Fibroblast of skin of right biceps (primary cell): ENCODE measurements at places on chromosomes 4 and X.

DNA sequence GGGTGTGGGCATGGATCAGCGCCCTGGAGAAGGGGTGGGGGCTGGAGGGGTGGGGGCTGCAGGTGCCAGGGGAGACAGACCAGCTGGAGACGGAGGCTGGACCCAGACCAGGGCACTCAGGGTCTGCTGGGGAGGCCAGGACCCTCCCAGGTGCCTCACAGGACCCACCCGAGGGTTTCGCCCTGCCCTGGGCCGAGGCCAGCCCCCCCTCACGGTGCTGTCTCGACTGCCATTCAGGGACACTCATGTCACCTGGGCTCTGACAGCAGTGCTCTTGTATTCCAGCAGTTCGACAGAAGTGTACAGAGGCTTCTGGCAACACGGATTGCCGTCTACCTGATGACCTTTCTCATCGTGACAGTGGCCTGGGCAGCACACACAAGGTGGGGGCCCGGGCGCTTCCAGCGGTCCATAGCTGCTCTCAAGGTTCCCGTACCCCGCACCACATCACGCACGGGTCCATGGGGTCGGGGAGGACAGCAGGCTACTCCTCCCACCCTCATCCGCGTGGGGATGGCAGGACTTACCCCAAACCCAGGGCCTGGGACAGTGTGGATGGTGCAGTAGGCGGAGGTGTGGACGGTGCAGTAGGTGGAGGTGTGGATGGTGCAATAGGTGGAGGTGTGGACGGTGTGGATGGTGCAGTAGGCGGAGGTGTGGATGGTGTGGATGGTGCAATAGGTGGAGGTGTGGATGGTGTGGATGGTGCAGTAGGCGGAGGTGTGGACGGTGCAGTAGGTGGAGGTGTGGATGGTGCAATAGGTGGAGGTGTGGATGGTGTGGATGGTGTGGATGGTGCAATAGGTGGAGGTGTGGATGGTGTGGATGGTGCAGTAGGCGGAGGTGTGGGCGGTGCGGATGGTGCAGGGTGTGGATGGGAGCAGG is 18.1 kb downstream of the TMEM175 start:
- no peak for DNase-seq

GRCh38 chrX:71282514-71283402 is 677 bp upstream of the NONO start:
- DNase-seq = peak; percentile 64

DNA sequence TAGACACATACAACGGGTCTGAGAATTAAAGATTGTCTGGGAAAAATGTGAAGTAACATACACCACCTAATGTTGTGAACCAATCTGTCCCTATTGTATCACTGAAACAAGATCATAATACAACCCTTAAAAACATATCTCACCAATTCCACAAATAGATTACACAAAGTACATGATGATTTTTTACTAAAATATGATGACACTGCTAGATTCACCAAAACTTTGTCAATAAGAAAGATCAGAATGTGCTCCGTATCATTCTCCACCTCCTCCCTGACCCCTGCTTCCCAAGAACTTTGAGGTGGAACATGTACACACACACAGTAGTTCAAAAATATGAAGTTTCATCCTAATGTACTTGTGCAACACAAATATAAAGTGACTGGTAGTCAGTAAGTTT is 862.0 kb downstream of the PCDH18 start:
- no peak for DNase-seq

DNA sequence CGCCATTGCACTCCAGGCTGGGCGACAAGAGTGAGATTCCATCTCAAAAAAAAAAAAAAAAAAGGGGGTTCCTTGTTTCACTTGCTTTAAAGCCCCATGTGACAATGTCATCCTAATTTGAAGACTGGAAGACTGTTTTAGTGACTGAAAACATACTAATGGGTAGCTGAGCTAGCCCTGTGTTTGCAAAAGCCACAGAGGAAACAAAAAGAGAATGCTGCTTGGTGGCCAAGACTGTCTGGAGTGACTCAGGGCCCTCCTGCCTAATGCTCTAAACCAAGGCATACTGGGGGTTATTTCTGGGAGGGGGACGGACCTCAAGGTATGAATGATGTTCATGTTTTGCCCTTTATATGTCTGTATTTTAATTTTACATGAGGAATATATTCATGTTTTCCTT is 16.0 kb downstream of the HPSE start:
- DNase-seq = no peak

- no peak for DNase-seq
Measured at GRCh38 chrX:64758047-64758446, 218.2 kb downstream of the ZC4H2 start.

DNA sequence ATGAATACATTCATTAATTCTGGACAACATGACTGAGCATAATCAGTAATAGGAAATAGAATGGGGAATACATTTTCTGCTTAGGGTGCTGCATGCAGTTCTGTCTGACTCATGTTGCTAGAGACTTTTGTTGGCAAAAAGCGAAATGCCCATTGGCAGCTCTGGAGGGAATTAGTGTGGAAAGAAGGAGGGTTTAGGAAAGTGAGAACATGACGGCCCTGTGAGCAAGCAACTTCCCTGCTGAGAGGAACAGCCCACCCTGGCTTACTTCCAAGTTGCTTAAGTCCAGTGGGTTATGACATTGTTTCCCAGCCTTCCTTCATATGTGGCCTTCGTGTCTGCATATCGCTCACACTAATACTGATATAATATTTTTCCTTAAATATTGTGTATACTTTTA is 13.8 kb downstream of the MAD2L1 start:
- DNase-seq = peak; percentile 90

- no peak for DNase-seq
Measured at GRCh38 chr4:8364848-8365350, 75.6 kb downstream of the ACOX3 start.

GRCh38 chr4:142579443-142579842 is 266.7 kb downstream of the INPP4B start:
- no peak for DNase-seq

DNA sequence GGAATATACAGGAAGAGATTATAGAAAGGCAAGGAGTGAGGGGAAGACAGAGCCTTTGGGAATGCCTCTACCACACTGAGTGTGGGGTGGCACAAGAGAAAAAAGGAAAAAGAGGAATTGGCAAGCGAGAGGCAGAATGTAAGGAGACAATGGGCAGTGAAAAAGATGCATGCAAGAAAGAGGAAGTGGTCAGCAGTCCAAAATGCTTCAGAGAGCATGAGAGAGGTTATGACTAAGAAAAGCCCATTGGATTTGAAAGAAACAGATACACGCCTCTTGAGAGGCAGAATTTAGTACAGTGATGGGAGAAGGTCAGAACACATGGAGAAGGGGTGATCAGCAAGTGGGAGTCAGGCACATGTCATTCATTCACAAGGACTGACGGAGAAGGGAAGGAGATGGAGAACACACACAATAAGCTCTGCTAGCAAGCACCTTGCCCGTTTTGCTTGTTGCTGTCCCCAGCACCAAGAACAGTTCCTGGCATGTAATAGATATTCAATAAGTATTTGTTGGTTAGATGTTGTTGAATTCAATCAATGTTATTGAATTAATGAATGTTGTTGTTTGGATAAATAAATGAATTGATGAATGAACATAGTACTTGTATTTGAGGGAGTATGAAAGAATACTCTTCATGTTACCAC is 6.3 kb downstream of the DCHS2 start:
- no peak for DNase-seq
